ENCODE measurements at places on chromosomes 4 and X. TPM values are rescaled to one million over a fixed set of nuclear protein-coding genes. Genes with fewer than 3 reads are reported as not detected.

DNA sequence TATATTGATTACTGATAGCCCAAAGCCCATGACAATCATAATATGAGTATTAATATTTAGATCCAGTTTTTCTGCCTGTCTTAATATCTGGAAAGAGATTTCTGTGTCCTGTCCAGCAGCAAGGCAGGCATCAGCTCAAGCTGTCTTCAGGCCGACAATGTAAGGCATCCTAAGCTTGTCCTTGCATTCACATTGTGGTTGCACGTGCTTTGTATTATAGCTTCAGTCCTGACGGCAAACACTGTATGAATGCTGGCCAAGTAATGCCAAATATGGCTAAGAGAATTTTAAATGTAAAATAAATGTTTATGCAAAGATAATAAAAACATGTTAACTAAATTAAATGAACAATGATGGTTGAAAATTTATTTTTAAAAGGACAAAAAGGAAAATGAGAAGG lies 255.7 kb upstream of the RPS6KA3 start:
- no peak for DNase-seq

DNA sequence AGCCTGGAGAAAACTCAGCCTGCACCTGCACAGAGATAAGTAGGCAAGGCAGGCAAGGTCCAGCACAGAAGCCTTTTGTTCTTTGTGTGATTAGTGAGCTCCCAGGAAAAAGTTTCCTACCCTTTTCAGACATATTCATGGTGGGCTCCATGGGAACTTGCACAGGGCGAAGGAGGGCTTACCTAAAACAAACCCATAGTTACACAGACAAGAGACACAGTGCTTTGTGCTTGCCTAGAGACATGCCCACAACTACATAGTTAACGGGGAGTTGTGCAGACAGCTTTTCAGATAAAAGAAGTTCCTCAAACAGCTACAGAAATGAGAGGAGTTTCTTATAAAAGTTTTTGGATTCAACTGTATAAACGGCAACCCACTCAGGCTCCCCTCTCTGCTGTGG lies 180.5 kb downstream of the GLUD2 start:
- DNase-seq = no peak

GRCh38 chrX:49237060-49237459 lies 1.8 kb downstream of the CCDC22 start:
- no peak for DNase-seq

DNA sequence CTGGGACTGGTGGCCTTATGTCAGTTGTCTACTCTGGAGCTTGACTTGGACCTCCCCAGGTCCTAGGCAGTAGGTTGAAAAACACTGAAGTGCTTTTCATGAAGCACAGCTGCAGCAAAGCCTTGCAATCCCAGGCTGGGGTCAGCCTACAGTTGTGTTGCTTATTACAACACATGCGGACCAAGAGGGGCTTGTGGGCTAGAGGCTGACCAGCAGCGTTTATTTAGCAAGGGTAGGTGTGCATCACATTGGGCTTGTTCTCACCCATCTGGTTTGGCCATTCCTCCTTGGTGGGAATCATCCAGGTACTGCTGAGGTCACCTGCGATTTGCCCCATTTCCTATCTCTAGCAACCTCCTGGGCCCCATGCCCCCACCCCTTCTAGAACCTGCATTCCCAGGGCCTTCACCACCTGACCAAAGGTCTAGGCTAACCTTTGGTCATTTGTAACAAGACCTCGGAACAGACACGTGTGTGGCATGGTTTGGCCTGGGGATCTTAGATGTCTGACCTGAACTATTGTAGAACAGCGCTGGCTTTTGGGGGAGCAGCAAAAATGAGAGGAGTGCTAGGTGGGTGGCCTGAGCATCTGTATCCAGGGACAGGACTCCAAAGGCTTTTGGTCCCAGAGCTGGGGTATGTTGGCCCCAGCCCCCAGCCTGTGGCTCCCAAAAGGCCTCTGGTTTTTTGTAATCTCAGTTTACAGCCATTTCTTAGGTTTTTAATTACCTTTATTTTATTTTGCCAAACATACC lies 3.0 kb downstream of the RPL10 start:
- no peak for DNase-seq

- DNase-seq = no peak
These were observed 287.3 kb downstream of the STK32B start for GRCh38 chr4:5338531-5338930.

- no peak for DNase-seq
These were observed 323.3 kb downstream of the DCTD start for GRCh38 chr4:182593864-182594263.

GRCh38 chr4:145804116-145804515 lies 124.2 kb downstream of the C4orf51 start:
- DNase-seq = no peak

DNA sequence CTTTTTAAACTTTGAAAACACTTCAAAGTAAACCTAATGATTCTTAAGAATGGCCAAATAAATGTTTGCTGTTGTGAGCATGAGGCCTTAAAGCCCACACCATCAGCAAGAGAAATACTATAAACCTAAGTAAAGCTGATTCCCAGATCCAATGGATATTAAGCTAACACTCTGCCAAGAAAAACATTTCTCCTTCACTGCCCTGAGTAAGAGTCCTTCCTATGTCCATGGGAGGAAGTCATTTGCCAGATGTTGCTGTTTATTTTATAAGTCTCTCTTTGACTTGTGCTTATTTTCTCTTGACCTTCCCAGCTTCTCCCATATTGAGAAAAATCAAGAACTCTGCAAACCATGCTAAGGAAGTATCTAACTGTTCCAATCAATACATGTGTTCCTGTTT lies 154.3 kb upstream of the EDNRA start:
- DNase-seq = no peak

Gene RIPPLY1
- not detected for total RNA-seq

Gene ZFP92
- 0.49 TPM for total RNA-seq

Gene OTUD6A
- not detected for total RNA-seq

DNA sequence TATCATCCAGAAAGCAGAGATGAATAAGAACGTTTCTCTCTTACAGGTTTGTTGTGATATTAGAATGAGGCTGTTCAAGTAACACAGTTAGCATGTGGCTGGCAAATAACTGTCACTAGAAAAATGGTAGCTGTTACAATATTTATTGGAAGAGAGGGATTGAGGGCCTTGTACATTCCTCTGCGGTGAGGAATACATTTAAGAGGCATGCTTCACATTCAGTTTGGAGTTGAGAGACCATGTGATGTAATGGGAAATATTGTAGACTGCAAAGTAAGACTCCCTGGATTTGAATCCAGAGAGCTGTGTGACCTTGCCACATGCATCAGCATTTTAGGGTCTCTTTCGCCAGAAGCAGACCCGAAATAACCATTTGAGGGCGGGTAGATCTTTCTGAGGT lies 104.8 kb upstream of the KIT start:
- DNase-seq = no peak

Gene GRIA2
- not detected for total RNA-seq

GRCh38 chr4:168683595-168683994 lies 186.7 kb downstream of the PALLD start:
- no peak for DNase-seq

Gene CENPE
- 0.85 TPM for total RNA-seq

DNA sequence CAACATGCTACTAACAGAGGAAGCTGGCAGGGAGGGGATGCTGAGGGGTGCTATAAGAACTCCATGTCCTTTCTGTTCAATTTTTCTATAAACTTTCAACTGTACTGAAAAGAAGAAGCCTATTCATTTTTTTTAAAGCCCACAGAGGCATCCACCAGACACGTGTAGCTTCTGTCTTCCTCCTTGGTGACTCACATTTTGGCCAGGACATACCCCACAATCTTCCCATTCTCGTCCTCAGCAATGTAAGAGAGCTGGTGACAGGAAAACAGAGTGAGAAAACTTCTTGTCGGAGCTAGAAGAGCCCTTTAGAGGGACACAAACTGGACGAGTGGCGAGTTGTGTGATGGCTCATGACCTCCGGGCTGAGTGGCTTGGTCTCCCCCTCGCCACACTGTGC lies 1.1 kb downstream of the NAA10 start:
- no peak for DNase-seq

GRCh38 chrX:38571058-38571457 lies 9.7 kb downstream of the TSPAN7 start:
- no peak for DNase-seq

Gene GASK1B
- total RNA-seq = 61.9 TPM

Measured in left ventricle myocardium inferior (tissue), 1 donor.